Activated naive CD4-positive, alpha-beta T cell (primary cell): ENCODE measurements at places on chromosomes 12 and 14.

GRCh38 chr12:87376722-87377121 lies 652.5 kb downstream of the C12orf50 start:
- no peak for DNase-seq

DNA sequence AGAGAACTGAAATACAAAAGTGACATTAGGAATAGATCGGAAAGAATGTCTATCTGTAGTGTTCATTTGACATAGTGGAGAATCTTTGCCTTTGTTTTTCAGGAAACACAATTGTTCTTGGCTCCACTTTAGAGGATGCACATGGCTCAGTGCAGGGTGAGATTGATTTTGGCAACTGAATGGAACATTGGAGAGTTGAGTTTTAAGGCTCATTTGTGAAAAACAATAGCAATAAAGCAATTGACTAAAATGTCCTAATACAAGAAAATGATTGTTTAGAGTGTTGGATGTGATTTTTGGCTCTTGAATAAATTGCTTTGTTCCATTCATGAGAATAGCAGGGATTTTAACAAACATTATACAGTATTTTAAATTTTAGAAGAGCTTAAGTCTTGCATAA lies 116.4 kb downstream of the SLC38A1 start:
- no peak for DNase-seq

GRCh38 chr14:24725311-24725710 lies 91.3 kb upstream of the GZMB start:
- DNase-seq, result no peak

GRCh38 chr12:60602601-60603000 lies 1006.8 kb downstream of the SLC16A7 start:
- no peak for DNase-seq

- DNase-seq, result no peak
Measured at GRCh38 chr14:20781803-20782202, 735 bp downstream of the RNASE6 start.

GRCh38 chr14:34453226-34453625 lies 8.8 kb downstream of the SPTSSA start:
- no peak for DNase-seq

DNA sequence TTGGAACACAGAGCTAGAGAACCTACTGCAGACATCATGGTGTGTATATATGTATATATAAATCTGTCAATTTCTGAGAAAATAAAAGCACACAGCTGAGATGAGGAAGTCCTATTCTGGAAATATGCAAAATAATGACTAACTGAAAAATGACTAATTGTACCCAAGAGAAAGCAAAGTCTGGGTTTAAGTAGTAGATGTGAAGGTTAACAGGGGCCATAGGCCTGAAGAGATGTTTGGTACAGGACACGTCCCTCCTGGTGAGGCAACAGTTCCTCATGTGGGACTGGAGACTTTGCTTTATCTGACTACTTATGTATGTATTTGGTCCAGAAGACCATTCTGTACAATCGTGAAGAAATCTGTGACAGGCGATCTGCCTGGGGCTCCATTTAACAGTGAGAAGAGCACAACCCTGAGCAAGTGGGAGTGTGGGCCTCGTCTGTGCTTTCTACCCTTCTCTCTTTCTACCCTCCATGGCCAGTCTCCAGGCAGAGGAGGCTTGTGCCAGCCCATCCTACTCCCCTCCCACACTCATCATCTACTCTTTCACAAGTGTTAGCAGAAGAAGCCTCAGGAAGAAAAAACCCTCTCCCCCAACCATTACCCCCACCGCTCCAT lies 67.5 kb downstream of the SLC41A2 start:
- no peak for DNase-seq

DNA sequence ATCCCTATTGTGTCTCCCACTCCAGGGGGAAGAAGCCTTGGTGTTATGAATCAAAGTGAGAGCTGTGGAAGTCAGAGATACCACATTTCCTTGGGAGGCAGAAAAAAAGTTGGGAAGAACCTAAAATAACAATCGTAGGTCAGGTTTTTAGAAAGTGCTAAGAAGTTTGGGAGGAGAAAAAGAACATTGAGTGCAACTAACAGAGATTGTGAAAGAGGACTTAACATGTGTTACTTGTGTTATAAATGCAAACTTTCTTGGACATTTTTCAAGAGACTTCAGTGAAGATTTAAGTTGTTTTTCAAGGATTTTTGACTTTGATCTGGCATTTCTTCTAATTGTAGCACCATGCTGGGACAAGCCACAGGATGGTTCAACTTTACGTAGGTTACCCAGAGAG lies 7.8 kb upstream of the ERP27 start:
- no peak for DNase-seq

GRCh38 chr12:106039646-106040404 lies 98.9 kb downstream of the NUAK1 start:
- no peak for DNase-seq

GRCh38 chr14:82159624-82160023 lies 626.0 kb upstream of the SEL1L start:
- no peak for DNase-seq
